T-helper 2 cell (primary cell): ENCODE measurements at places on chromosomes 1 and 21.
A peak's percentile ranks its signal among the peaks of the same experiment; 100 is the strongest.

- DNase-seq, result no peak
Measured at GRCh38 chr1:203742436-203742835, 22.5 kb upstream of the LAX1 start.

DNA sequence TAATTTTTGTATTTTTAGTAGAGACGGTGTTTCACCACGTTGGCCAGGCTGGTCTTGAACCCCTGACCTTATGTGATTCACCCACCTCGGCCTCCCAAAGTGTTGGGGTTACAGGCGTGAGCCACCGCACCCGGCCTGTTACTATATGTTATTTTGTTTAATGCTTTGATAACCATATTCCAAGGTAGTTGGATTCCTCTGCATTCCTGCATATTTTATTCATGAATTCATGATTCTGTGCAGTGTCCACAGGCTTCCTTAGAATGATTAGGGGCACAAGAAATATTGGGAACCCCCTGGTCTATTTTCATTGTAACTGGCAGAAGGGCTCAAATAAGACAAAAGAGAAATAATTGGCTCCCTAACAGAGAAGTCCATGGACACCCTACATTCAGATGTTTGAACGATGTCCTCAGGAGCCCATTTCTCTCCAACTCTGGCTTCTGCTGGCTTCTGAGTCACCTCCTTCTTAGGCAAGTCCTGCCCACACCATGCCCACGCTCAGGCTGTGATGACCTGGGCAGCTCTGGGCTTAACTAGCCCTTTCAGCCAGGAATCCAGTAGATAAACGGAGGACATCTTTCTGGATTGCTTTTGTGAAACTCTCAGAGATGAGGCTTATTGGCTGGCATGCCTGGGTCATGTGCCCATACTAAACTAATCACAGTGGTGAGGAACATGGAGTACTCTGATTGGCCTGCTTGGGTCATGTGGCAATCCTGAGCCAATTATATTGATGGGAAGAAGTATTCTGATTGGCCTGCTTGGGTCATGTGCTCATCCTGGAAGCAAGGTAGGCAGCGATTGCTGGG lies 32.6 kb downstream of the TNFRSF8 start:
- peak; percentile 45 for DNase-seq

GRCh38 chr1:41739061-41739955 lies 179.4 kb downstream of the HIVEP3 start:
- peak; percentile 86 for DNase-seq

- DNase-seq, result peak; percentile 39
Measured at GRCh38 chr1:99180343-99180808, 83.9 kb upstream of the PLPPR4 start.

DNA sequence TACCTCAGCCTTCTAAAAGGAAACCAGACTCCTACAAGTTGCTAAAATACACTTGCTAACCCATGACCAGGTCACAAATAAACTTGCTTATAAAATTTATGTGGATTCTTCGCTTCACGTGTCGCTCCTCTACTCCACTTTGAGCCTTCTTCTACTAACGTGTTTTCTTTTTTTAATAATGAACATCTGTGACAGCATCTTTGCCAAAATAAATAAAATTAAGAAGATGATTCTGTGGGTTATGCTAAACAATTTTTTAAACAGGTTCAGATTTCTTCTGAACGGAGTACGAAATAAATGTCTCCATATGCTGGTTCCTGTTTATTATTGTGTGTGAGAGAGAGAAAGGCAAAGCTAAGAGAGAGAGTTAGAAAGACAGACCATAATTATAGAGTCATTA lies 735.8 kb downstream of the LTN1 start:
- DNase-seq, result no peak

DNA sequence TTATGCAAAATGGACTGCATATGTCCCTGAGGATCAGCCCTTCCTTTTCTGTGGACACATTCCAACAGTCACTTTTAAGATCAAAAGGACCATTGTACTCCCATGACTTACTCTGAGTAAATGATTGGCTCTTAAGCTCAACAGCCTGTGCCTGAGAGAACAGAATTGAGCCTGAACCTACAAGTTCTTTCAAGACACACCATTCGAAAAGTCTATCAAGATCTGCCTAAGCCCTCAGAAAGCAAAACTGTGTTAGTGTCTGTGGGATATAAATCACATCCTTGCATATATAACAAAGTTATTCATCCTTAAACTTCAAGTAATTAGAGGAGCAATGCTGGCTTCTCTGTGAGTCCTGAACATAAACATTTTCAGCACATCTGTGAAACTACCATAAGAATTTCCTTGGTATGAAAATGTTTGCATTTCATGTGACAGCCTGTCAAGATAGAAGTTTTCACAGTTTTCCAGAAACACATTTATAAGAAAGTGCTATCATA lies 41.6 kb downstream of the PCNX2 start:
- no peak for DNase-seq

GRCh38 chr1:236018885-236019453 lies 45.9 kb downstream of the NID1 start:
- no peak for DNase-seq

DNA sequence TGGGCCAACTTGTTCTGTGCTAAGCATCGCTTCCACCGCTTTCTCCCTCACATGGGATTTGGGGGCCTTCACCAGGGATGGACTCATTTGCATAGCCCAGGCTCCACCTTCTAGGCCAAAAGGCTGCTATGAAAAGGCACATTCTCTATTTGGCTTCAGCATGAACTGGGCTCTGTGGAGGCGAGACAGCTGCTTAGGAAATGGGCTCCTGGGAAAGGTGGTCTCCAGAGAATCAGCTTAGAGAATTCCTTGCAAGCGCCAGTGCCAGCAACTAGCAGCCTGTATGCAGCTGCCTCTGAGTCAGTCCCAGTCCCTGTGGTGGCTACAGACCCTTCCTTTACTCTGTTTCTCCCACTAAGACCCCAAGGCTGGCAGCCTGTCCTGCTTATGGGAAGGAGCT lies 214.5 kb downstream of the HIVEP3 start:
- DNase-seq, result no peak

- DNase-seq, result no peak
Measured at GRCh38 chr1:225857256-225857655, 24.9 kb downstream of the TMEM63A start.

DNA sequence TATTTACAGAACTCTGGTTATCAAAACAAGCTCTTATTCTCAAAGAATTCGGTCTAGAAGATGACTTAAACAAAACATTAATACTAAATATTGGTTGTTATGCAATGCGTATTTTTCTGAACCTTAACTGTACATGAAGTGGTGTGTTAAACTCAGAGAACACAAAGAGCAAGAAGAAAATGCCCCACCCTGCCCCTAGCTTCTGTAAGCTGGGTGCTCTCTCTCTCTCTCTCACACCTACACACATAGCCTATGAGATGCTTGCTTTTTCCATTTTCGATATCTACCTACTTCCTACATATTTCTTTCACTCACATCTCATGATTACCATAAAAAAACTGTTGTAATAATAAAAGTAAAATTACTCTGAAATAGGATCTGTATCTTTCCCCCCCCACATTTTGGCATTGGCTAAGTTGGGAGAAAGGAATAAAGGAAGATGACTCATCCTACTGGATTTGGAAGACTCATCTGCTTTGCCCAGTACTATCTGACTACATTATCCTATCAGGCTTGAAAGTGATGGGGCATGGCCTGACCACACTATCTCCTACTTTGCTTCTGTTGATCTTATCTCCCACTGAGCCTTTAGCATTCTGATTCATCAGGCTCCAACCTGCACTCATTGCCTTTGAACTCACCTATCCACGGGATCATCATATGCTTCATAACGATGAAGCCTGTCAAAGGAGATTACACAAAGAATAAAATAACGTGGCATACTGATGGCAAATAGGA lies 2.9 kb downstream of the CRYZ start:
- DNase-seq, result no peak

DNA sequence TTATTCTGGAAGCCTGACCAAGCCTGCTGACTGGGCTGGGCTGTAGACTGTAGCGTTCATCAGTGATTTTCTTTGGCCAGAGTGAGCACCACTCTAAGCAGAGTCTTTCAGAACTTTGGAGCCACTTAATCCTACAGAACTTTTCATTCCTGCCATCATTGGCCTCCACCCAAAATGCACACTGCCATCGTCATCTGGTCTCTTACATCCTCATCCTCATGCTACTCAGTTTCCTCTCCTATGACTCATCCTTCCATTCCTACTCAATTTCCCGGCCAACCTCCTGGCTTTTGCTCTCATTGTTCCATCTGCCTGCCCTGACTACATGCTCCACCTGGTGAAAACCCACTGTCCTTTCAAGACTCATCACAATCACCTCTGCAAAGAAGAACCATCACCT lies 233.8 kb upstream of the USP25 start:
- DNase-seq, result no peak

GRCh38 chr1:89457046-89457445 lies 67.6 kb upstream of the LRRC8B start:
- DNase-seq, result no peak

- peak; percentile 86 for DNase-seq
Measured at GRCh38 chr1:184982002-184982954, 8.0 kb upstream of the NIBAN1 start.

DNA sequence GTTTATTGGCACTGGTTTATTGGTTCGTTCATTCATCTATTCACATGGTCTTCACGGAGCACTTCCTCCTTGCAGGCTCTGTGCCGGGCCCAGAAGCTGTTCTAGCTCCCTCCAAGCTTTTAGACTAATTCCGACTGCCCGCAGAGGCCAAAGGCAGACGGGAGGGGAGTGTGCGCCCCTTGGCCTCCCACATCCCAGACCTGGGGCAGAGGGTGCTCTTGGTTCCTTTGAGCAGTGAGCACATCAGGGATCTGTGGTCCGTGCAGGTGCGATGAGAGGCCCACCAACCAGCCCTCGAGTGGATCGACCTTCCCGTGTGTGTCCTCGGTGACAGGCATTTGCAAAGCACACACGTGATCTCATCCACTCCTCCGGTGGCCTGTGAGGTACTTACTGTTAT lies 38.7 kb upstream of the TNFRSF1B start:
- DNase-seq, result no peak

DNA sequence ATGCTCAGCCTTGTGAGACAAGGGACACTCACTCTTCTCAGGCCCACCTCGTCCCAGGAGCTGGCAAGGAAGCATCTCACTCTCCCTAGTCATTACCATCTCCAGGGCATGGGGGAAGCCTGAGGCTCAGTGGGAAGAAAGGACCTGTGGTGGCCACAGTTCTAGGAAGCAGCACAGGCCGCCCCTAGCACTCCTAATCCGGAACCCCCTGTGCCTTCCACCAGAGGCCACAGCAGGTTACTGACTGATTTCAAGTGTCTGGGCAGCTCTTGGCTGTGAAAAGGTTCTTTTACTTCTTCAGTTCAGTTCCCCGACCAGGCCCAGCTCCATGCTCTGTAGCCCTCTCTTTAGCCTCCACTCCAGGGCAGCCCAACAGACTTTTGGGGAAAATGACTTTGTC lies 84.4 kb downstream of the TRABD2B start:
- DNase-seq, result no peak

- DNase-seq, result no peak
Measured at GRCh38 chr1:72324451-72324850, 42.1 kb upstream of the NEGR1 start.

GRCh38 chr1:46461017-46461808 lies 28.4 kb upstream of the DMBX1 start:
- no peak for DNase-seq

- no peak for DNase-seq
Measured at GRCh38 chr1:240352769-240353168, 259.2 kb downstream of the GREM2 start.

DNA sequence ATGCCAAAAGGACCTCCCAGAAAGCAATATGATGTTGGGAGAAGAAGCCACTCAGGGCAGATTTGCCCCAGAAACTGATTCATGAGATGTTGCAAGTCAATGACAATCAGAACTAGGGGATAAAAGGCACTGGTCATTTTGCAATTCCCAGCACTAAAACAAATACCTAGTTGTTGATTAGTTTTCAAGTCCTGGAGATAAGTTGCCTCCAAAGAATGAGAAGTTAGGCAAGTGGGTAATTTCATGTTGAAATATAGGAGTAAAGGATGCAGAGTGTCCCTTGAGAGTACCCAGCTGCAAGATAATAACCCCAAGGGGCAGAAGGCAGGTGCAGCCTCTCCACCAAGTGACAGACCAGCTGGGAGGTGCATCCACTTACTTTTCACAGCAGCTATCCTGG lies 363.6 kb downstream of the PBX1 start:
- no peak for DNase-seq

GRCh38 chr1:171087896-171088295 lies 2.8 kb upstream of the FMO3 start:
- DNase-seq, result no peak

GRCh38 chr1:47031059-47031458 lies 7.6 kb downstream of the CYP4X1 start:
- DNase-seq, result no peak

GRCh38 chr1:205003358-205004131 lies 39.5 kb upstream of the CNTN2 start:
- no peak for DNase-seq

- DNase-seq, result no peak
Measured at GRCh38 chr1:65343286-65343685, 33.9 kb downstream of the DNAJC6 start.

DNA sequence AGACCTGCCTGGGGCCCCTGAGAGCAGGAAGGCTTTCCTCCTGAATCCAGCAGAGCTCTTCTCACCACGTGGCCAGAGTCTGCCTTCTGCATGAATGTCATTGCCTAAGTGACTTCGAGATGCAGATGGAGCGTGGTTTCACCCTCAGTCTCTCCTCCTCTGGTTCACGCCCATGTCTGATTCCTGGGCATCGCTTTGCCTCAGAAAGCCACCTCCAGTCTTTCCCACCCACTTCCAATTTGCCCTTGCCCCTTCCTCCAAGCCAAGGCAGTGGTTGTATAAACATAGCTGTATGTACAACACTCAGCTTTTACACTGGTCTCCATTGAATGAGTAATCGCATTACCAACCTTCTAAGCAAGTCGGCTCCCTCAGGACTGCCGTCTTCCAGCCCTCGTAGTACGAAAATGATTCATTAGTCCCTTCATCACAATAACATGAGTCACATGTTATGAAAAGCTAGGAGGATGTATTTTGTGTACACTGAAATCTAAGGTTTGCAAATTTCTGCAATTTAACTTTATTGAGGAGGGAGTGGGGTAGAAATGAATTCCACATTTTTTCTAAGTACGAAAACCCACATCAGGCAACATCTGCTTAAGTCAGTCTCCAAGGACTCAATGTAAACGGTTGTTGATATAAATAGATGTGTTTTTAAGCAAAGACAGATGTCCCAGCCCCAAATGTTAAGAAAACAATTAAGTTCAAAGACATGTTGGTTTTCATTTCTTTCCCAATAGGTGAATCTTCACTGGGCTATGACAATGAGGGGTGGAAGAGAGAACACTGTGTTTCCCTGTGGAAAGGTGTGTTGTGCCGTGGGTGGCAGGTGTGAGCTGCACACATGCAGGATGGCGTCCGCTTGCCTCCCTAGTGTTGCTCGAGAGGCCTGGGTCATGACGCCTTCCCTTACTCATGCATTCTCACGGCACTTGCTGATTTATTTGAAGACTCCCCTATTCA lies 32.3 kb upstream of the ETS2 start:
- no peak for DNase-seq
